Activated CD8-positive, alpha-beta T cell treated with anti-CD3 and anti-CD28 coated beads for 36 hours (primary cell): ENCODE measurements at places on chromosomes 4 and X.

- no peak for DNase-seq
These were observed 317.6 kb downstream of the DMD start for GRCh38 chrX:32893751-32894150.

GRCh38 chr4:138680256-138680655, 335.3 kb upstream of the NOCT start:
- DNase-seq = no peak

DNA sequence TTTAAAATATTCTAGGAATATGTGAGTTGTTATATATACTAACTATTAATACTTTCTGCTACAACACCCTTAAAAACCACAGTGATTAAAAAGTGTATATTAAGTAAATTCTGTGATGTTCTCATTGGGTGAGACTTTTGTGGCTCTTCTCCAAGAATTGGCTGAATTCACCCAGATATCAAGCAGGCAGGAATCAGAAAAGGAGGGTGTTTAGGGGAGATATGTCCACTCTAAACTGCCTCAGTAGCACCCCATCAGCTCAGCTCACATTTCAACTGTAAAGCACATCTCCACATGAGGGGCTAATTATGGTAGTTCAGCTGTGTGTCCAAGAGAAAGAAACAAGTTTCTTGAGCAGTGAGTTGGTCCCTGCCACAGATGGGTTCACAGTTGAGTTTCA, 165.0 kb downstream of the GALNTL6 start:
- DNase-seq = no peak

DNA sequence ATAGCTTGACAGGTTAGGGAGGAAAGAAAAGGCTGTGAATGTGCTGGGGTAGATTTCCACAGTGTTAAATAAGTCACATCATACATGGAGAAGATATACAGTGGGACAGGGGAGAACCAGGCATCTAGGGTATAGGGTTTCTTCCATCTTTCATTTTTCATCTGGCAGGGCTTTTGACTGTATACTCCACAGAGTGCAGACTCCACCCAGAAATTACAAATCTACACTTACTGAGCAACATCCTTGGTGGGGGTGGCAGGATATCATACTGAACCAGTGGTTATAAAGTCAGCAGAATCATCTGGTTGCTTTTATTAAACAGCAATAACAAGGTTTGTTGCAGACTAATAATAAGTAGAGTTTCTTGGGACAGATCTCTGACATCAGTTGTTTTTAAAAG, 154.2 kb downstream of the NPNT start:
- DNase-seq = no peak

GRCh38 chr4:62898115-62898514, 1511.1 kb downstream of the TECRL start:
- DNase-seq = no peak

DNA sequence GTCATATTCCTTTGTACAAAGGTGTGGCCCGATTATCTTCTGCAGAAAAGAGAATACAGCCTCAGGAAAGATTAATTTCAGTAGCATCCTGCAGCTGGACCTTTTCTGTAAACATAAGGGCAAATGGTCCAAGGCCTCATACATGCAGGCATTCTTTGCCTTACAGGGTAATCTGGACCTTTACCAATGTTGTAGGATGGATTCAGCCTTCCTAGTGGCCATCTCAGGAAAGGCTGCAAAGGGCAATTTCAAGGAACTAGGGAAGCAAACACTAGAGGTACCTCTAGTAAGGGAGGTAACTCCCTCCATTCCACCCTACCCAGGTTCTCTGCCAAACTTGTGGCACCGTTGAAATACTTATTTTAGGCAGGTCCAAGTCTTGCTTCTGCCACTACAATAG, 43.0 kb downstream of the UGT2B28 start:
- no peak for DNase-seq

GRCh38 chr4:81137446-81137845, 77.6 kb downstream of the PRKG2 start:
- DNase-seq = no peak

GRCh38 chrX:28997706-28998463, 410.6 kb downstream of the IL1RAPL1 start:
- no peak for DNase-seq

DNA sequence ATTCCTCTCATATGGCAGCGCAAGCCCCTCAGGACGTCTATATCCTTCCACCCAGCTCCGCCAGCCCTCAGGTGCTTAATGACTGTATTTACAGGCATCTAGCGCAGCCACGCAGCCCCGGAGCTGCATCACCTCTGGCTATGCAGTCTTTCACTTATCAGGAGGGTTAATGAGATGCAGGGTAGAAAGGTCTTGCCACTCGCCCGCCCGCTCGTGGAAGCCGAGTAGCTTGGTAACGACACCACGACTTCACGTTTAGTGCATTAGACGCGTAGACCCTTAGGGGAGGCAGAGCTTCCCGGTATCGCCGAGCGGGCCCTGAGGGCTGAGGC, 1.5 kb upstream of the SLC16A2 start:
- peak; percentile 20 for DNase-seq

DNA sequence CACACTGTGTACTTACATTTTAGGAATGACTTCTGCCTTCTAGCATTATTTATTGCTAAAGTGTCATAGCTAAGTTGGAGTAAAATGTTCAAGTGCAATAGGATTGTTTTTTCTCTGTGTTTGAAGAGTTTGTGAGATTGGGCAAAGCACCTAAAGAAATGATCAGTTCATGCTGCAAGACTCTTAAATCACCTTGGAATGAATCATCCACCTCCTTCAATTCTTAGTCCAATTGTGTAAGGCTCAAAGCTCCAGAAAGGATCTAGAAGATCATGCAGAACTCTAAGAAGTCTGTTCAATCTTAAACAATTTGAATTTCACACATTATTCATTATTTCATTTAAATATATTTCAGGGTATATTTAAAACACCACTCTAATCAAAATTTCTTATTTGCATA, 137.1 kb downstream of the AMELX start:
- no peak for DNase-seq

GRCh38 chr4:3009422-3009821, 46.1 kb downstream of the GRK4 start:
- peak; percentile 39 for DNase-seq

DNA sequence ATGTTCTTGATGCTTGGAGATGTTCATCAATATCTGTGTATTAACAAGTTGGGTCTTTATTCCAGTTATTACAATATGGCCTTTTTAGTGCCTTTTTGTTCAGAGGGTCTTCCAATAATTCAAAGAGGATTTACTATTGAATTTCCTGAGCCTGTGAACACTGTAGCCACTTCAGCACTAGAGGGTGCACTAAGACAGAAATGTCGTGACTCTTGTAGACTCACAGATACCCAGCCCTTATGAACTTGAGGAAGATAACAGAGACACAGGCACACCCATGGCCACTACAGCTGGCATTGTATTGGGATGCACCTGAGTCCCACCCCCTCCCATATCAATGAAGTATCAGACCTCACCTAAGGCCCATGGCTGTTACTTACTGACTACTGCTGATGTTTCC, 54.4 kb upstream of the ACTRT1 start:
- no peak for DNase-seq

DNA sequence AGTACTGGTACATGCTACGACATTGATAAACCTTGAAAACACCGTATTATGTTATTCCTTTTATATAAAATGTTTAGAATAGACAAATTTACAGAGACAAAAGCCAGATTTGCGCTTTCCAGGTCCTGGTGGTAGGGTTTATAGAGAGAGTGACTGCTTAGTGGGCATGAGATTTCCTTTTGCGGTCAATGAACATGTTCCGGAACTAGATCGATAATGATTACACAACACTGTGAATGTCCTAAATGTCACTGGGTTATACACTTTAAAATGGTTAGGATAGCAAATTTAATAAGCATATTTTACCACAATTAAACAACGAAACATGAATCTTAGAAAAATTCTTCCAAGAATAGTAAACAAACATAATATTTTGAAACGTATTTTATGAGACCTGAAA, 77.3 kb downstream of the MAGEA10 start:
- DNase-seq = no peak
